ENCODE measurements at places on chromosomes 11 and 22.

DNA sequence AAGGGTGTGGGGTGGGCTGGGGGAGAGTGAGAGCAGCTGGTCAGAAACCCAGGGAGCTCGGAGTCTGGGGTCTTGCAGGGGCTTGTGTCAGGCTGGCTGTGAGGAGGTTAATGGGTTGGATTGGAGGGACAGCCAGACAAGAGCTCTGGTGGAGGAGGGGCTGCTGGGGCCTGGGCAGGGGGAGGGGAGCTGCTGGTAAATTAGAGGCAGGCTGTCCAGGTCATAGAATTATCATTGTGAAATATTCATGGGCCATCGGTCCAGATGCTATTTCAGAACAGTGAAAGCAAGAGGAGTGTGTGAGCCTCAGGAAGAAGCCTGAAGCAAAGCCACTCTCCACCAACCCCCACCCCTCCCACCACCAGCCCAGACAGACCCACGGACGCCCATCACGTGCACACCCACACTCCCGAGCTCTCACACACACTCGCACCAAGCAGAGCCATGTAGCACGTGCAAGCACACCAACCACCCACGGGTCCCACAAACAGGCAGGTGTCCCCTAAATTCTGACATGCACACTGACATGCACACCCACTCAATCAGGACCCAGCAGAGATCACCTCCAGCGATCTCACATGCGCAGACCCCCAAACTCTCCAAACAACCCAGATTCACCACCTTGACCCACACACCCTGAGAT, 18.8 kb downstream of the RTN4RL2 start:
- DNase-seq: no peak

GRCh38 chr11:5297721-5298323, 3.9 kb downstream of the OR51B4 start:
- DNase-seq: no peak

DNA sequence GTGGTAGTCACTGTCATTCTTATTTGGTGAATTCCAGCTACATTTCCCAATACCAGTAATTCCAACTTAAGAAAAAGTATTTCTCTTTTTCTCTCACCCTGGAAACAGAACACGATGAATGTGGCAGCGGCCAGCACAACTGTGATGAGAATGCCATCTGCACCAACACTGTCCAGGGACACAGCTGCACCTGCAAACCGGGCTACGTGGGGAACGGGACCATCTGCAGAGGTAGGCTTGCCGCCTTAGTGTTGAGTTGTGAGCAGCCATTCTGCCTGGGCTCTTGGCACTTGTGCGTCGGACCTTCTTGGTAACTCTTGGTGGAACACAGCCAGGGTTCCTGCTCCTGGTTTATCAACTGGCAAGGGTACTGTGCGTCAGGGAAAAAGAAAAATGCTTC, 559.8 kb downstream of the NELL1 start:
- DNase-seq: no peak

GRCh38 chr22:18073467-18073866, 4.3 kb upstream of the PEX26 start:
- DNase-seq: no peak

- DNase-seq: no peak
Measured at GRCh38 chr11:76094740-76095139, 111.6 kb downstream of the WNT11 start.

- no peak for DNase-seq
Measured at GRCh38 chr11:48019217-48019584, 38.8 kb downstream of the PTPRJ start.

GRCh38 chr22:40238425-40239344, 61.0 kb downstream of the TNRC6B start:
- no peak for DNase-seq

GRCh38 chr11:21969841-21970240, 223.0 kb upstream of the ANO5 start:
- no peak for DNase-seq

- no peak for DNase-seq
Measured at GRCh38 chr22:25572708-25573171, 8.3 kb downstream of the GRK3 start.

- peak; percentile 78 for DNase-seq
Measured at GRCh38 chr22:20552443-20553401, 45.3 kb downstream of the MED15 start.

GRCh38 chr11:123479048-123479837, 49.2 kb downstream of the GRAMD1B start:
- DNase-seq: no peak

GRCh38 chr22:50063589-50064393, 5.7 kb upstream of the TTLL8 start:
- DNase-seq: no peak

DNA sequence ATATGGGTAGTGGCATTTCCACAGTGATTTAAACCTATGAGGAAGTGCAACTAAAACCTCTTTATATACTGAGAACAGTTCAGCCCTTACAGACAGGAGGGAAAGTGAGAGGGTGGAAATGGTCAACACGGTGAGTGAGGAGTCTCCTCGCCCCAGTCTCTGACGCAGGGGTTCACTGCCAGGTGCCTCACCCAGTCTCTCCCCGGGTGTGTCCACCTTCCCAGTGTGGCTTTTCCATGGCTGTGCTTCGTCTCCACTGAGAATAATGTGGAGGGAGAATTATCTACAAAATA, 116.6 kb upstream of the TOP3B start:
- no peak for DNase-seq

GRCh38 chr11:95570845-95571244, 218.7 kb downstream of the FAM76B start:
- DNase-seq: no peak

DNA sequence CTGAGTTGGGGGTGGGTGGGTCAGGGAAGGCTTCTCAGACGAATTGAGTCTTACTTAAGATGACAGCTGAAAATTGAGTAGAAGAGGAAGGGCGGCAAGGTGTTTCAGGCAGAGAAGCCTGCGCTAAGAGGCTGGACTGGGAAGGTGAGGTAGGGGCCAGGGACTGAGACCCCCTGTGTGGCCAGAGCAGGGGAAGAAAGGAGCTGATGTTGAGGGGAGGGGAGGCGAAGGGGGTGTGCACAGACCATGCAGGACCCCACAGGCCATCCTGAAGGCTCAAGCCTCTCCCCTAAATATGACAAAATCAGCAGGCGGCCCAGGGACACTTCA, 40.6 kb upstream of the CREB3L1 start:
- DNase-seq: no peak

DNA sequence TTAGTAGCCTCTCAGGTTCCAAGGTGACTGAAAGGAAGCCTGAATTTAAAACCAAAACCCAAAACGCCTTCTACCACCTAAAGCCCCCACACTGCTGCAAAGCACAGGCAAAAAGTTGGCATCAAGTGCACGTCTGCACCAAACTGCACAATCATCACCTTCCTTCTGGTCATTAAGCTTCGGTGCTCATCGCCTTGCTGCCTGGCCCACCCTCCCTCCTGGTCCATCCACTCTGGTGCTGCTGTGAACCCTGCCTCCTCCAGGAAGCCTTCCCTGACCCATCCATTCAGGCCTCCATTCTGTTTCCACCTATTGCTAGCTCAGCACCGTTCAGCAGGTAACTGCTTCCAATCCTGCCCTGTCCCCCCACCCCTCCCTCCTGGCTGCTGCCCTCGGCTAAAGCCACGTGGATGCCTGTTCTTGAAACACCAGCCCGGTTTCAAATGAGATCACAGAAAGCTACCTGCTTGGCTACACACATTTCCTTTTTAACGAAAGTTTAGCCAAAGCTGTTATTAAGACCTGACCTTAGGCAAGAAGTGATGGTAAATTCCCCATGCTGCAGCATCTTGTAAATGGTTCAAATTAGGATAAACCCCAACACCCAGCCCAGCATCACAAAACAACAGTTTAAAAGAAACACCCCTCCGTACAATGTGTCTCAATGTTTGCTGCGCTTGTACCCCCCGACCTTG, 53.8 kb upstream of the CD5 start:
- DNase-seq: no peak

DNA sequence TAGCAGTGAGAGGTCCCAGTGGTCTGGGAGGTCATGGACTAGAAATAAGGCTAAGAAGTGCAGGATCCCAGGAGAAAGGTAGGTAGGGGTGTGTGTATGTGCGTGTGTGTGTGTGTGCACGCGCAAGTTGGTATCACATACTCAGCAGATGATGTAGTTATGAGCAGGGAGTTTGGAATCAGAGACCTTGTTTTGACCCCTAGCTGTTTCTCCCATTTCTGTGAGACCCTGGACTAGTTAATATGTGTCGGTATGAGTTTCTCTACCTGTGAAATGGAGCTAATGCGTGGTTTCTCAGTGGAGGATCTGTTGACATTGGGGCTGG, 1.3 kb downstream of the SERPING1 start:
- DNase-seq: no peak

DNA sequence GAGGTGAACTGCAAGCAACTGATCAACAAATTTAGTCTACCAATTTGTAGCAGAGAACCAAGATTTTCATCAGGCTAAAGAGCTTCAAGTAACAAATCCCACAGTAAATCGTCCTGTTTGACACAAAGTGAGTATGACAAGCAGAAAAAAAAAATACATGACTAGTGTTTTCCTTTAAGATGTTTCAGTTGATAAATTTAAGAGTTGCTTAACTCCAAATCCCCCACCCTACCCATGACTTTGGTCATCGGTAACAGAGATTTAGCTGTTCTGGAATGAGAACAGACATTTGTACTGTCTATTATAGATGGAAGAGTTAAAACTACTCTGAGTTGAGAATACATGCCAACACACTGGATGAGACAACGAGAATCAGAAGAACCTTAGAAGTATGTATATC, 165.0 kb upstream of the MTMR2 start:
- DNase-seq: no peak

- peak; percentile 51 for DNase-seq
Measured at GRCh38 chr22:46763051-46763705, 728 bp downstream of the TBC1D22A start.

GRCh38 chr22:45804986-45805325, 133.3 kb downstream of the ATXN10 start:
- DNase-seq: no peak

DNA sequence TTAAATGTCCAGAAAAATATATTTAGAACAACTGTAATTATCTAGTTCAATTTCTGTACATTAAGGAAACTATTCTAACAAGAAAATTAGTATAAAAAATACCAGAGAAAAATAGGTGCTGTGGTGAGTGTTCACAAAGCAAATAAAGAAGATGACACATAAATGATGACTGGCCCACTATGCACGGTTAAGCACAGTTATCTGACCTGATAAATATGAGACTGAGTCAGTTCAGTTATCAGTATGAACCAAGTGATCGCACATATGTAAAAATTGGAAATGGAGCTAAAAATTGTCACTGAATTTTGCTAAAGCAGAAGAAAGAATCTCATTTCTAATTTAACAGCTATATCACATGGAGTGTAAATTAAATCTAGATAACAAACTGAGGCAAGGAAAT, 18.8 kb upstream of the MAML2 start:
- no peak for DNase-seq

DNA sequence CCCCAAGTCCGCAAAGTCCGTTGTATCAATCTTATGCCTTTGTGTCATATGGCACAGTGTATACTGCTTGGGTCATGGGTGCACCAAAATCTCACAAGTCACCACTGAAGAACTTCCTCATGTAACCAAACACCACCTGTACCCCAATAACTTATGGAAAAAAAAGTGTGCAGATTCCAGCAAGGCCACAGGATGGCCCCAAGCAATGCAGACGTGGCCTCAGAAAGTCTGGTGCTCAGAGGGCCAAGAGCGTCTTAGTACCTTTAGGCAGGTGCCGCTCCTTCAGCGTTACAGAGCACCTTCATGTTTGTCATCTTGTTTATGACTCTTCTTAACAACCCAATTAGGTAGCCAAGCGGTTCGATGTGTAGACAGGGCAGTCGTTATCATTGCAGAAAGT, 65.3 kb downstream of the PRDM11 start:
- DNase-seq: no peak

DNA sequence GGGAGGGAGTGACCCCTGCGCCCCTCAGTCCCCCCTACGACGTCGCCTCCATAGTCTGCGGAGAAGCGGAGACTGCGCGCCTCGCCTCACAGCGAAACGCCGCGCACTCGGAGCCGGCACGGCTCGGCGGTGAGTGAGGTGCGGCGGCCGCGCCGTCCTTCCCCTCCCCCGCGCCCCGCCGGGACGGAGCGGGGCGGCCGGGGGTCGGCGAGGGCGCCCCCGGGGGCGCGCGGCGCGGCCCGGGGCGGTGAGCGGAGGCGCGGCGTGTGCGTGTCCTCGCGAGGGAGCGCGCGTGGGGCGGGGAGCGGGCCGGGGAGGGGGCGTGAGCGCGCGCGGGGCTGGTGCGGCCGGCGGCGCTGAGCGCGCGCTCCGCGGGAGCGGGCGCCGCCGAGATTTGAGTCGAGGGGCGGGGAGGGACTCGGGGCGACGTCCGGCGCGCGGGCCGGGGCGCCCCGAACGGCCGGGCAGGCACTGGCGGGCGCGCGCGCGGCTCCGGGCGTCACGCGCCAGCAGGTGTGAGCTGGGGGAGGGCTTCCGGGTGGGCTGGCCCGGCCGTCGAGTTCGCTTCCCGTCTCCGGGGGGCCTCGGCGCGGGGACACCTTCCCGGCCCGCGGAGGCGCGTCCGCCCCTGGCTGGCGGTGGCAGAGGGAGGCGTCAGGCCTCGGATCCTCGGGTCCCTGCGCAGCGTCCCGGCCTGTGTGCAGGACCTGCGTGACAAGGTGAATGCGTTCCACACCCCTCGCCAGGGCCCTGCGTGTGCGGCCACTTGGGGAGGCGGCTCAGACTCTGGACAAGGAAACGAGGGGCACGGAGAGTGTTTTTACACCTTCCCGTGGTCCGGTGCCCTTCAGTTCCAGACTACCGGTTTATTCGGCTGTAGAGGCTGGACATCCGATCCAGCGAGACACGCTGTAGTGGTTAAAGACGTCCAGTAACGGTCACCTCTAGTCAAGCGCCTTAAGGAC, 50.4 kb downstream of the FAM83F start:
- DNase-seq: no peak

DNA sequence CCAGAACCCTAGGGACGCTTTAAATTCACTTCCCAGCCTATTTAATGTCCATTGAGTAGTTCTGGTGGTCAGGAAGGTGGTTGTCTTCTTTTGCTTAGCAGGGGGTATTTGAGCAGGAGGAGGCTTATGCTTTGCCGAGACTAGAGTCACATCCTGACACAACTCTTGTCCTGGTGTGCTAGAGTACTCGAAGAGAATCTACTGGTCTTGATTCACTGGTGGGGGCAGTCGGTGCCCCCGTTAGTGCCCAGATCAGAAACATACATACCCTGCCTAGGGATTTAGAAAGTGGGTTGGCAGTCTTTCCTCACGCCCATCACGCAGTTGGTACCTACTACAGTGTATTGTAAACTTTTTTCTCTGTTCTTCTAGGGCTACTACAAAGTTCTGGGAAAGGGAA, 2.7 kb downstream of the RPL27A start:
- DNase-seq: no peak
